ENCODE measurements at places on chromosomes 12 and 14.

DNA sequence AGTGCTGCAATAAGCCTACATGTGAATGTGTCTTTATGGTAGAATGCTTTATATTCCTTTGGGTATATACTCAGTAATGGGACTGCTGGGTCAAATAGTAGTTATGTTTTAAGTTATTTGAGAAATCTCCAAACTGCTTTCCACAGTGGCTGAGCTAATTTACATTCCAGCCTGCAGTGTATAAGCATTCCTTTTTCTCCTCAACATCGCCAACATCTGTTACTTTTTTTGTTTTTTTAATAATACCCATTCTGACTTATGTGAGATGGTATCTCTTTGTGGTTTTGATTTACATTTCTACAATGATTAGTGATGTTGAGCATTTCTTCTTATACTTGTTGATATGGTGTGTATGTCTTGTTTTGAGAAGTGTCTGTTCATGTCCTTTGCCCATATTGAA, 1186.2 kb downstream of the BCL11B start:
- no peak for DNase-seq

GRCh38 chr14:73816393-73816816, 35.2 kb upstream of the PTGR2 start:
- DNase-seq: no peak

DNA sequence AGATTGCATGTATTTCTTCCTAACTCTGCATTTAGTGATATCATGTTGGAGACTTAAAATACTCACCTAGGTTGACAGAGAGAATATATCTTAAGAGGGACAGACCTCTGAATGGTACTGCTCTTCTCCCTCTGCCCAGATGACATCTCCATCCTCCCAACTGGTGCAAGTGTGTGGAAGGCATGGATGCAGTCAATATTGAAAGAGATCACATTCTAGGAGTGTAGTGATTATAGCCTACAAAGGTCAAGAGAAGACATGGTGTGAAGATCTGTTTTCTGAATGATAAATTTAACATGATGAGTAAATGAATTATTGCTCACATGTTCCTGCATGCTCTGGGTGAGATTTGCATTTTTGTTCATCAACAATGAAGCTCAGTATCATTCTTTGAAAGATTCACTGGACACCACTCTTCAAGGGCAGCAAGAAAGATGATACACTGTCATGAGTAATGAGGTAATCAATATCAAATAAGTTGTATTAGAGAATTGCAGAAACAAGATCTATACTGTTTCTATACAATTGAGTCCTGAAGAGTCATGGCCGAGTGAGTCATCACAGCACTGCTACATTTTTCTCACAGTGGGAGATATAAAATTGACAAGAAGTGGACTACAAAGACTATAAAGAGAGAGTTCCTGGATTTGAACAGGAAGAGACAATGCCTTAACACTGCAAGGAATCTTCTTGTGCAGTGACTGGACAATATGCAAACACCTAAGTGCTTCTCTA, 183.3 kb upstream of the KRR1 start:
- DNase-seq: no peak

DNA sequence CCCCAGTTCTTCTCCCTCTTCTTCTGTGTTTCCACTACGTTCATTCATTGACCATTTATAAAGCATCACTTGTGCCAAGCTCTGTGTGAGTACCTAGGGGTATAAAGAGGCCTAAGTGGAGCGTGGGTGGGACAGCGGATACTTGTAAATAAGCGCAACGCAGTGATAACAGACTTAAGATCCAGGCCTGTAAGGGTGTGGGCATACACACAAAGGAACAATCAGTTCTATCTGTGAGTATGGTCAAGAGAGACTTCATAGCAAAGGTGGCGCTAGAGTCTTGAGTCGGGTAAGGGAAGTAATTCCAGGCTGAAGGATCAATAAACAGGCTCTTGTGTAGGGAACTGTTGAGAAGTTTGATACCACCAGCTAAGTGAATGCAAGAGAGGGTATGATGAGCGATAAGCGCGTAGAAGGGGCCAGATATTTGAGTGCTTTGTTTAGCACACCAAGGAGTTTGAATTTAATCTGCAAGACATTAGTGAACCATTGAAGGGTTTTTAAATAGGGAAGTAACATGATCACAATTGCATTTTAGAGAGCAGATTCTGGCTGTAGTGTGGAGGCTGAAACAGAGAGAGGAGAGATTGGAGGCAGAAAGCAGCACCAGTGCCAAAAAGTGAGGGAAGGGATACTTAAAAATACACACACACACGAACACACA, 1.0 kb upstream of the GXYLT1 start:
- no peak for DNase-seq

DNA sequence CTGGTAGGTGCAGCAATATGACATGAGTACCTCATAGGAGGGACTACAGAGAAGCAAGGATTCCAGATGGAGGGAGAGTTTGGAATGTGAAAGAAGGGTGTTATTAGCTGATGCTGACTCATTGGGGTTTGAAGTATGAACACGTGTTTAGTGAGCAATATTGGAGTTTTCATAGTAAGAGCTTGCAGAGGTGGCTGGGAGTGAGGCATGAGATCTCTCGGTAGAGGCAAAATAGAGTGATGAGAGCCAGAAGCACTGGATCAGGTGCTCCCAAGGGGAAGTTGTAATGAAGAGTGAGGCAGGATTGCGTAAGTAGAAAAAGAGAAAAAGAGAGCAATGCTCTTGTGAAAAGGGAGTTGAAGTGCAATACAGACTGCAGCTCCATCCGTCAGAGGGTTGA, 42.1 kb downstream of the MGST1 start:
- no peak for DNase-seq

GRCh38 chr12:9143929-9144729, 28.4 kb upstream of the A2M start:
- no peak for DNase-seq

DNA sequence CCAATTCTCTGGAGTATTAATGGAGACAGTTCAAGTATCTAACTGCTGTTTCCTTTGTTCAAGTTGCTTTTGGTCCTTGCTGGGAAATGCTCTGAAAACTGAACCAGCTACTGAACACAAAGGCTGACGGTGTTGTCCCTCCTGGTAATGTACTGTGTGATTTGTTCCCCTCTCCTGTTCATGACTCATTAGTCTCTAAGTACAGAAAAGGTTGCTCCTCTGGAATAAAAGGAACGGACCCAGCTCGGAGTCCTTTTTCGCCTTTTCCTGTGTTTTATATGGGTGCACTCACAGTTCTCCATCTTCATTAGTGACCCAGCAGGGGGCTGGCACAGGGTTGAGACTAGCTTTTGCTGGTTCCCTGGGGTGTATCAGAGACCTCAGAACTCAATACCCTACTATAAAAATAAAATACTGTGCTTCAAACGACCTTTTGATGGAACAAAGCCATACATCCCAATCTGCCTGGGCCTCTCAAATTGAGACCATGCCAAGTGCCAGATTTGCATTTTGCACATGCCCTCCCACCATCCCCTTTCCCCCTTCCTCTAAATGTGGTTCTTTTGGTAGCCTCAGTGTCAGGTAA, 269.7 kb downstream of the RAD51B start:
- DNase-seq: no peak

DNA sequence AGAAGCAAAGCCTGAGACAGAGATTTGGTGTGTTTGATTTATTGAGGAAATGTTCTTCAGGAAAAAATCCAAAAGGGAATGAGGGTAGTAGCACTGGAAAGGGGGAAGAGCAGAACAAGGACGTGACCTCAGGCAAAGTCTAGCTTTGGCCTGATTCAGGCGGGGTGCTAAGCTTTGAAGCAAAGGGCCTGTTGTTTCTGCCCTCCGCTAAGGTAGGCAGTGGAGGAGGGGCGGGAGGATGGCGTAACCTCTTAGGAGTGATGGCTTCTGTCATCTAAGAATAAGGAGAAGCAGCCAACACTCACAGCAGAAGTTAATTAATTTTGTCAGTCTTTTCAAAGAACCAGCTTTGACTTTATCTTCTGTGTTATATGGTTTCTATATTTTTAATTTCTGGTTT, 20.4 kb downstream of the ABHD12B start:
- no peak for DNase-seq

- DNase-seq: peak; percentile 31
These were observed 2.0 kb downstream of the EEA1 start for GRCh38 chr12:92927055-92927435.

DNA sequence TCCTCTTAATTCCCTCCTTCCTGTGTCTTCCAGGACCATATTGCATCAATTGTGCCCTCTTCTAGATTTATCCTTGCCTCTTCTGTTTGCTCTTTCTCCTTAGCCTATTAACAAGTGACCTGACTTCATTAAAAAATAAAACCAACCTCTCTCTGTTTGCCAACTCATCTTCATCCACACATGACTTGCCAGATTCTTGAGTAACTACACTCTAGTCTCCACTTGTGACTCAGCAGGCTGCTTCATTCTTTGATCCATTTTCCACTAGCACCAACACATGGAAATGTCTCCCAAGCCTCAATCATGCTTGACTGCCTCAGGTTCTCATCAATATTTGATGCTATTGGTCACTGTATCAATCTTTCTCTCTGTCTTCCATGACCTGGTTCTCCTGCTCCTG, 492.4 kb upstream of the TMPO start:
- no peak for DNase-seq

GRCh38 chr14:64880221-64881121, 764 bp upstream of the SPTB start:
- peak; percentile 43 for DNase-seq

DNA sequence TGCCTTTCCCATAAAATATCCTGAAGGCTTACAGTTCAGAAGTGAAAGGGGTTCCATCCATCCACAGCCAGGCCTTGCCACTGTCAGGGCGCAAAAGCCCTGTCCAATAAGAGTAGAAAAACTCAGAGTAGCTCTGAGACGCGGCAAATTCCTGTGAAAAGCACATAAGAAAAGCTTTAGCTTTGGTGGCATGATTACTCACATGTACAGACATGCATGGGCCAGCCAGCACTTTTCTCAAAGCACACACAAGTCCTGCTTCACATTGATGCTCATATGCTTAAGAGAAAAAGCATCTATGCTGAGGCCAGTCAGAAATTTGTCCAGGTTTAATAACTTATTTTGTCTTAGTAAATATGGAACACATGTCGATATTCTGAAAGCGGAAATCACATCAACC, 25.5 kb downstream of the CLEC1A start:
- no peak for DNase-seq

- DNase-seq: no peak
These were observed 17.8 kb downstream of the ANKLE2 start for GRCh38 chr12:132743831-132744230.

DNA sequence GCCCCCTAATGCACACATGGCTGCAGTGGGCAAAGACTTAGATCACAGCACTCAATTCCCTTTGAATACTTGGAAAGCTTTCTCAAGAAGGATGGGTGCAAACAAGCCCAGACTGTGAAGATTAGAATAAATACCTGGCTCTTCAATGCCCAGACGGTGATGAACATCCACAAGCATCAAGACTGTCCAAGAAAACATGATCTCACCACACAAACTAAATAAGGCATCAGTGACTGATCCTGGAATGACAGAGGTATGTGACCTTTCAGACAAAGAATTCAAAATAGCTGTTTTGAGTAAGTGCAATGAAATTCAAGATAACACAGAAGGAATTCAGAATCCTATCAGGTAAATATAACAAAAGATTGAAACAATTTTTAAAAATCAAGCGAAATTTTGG, 43.8 kb upstream of the ZDHHC17 start:
- DNase-seq: no peak

Data from stimulated activated CD8-positive, alpha-beta memory T cell treated with anti-CD3 and anti-CD28 coated beads, Interleukin-4, amount 100 ng/mL, for 24 hours (primary cell).